Activated T-helper 17 cell treated with anti-CD3 and anti-CD28 coated beads, Interleukin-2, amount 50 U/mL, for 72 hours (primary cell): ENCODE measurements at places on chromosomes 11 and 22. TPM values are rescaled to one million over a fixed set of nuclear protein-coding genes. Genes with fewer than 3 reads are reported as not detected.

Gene KLHDC7B
- total RNA-seq, result 4.2 TPM

Gene CCDC88B
- 120 TPM for total RNA-seq

Gene CSNK1E
- 123 TPM for total RNA-seq

Gene TEX54
- total RNA-seq, result 0.82 TPM

Gene GGT5
- total RNA-seq, result 0.19 TPM

Gene MYEOV
- total RNA-seq, result 0.82 TPM

Gene MTMR3
- total RNA-seq, result 34.7 TPM

Gene MMP7
- not detected for total RNA-seq

Gene EMSY
- total RNA-seq, result 52.1 TPM

Gene C11orf42
- total RNA-seq, result not detected

Gene KRTAP5-11
- not detected for total RNA-seq

Gene TMEM86A
- 0.24 TPM for total RNA-seq

Gene MOV10L1
- not detected for total RNA-seq

Gene SLC22A8
- not detected for total RNA-seq
